ENCODE measurements at places on chromosomes 4 and X.
A peak's percentile ranks its signal among the peaks of the same experiment; 100 is the strongest.

- DNase-seq: no peak
Observed at GRCh38 chrX:119885554-119886428, 9.9 kb upstream of the AKAP14 start.

DNA sequence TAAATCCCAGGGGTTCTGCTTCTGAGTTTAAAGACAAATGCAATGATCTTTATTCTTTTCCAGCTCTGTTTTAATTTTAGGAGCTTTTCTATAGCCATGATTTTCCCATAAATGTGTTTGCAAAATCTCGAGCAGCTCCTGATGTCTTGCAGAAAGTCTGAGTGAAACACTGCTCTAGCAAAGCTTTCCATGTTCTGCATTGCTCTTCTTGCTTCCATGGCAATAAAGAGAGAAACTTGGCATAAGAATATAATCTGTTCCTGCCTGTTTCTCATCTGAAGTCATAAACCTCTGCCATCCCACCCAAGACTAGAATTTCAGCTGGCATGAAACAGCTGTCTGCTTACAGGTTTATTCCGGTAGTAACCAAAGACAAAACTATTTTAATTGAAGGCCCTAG lies 254.5 kb downstream of the SPRY1 start:
- DNase-seq: no peak

- DNase-seq: no peak
Observed at GRCh38 chr4:115152081-115152480, 38.7 kb upstream of the NDST4 start.

- no peak for DNase-seq
Observed at GRCh38 chr4:105075045-105075444, 71.6 kb upstream of the TET2 start.

DNA sequence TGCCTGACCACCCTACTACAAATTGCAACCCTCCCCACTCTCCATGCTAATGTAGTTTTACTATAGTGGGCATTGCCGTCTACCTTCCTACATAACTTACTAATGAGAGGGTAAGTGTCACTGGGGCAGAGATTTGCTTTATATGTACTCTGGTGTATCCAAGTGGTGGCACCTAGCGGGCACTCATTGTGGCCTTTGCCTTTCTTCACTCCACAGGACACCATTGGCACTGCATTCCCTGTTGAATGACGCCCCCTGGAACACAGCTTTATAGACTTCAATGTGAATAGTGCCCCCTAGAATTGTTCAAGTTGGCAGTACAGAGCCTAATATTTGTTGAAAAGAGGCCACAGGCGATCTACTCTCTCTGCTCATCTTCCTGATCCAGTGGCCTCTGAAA lies 215.8 kb downstream of the MID1IP1 start:
- DNase-seq: no peak

DNA sequence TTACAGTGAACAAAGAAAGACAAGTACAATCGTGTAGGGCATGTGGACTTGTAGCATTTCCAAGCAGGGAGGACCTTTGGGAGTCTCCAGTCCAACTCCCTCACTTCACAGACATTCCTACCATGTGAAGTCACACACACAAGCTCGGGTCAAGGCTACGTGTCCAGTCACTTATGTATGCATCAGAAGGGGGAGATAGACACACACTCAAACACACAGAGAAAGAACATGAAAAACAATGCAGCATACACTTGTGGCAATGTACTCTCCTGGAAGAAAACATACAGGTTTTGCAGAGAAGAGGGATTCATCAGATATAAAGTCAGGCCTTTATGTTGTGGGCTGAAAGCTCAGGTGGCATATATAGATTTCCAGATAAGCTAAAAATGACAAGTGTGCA lies 136.1 kb upstream of the MID1 start:
- DNase-seq: peak; percentile 0

- DNase-seq: no peak
Observed at GRCh38 chr4:78024085-78024484, 33.0 kb upstream of the FRAS1 start.

DNA sequence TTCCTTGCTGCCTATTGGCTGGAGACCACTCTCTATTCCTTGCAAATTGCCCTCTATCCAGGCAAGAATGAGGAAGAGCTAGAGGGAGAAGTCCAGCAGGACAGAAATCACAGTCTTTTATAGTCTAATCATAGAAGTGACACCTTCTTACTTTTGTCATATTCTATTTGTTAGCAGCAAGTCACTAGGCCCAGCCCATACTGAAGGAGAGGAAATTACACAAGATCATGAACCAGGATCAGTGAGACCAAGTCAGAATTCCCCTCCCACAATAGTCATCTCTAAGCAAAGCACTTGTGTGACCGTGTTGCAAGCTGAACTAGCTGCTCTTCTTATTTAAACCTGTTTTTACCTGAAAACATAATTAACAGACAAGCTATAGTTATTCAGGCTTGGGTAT lies 317.7 kb downstream of the INPP4B start:
- DNase-seq: no peak

DNA sequence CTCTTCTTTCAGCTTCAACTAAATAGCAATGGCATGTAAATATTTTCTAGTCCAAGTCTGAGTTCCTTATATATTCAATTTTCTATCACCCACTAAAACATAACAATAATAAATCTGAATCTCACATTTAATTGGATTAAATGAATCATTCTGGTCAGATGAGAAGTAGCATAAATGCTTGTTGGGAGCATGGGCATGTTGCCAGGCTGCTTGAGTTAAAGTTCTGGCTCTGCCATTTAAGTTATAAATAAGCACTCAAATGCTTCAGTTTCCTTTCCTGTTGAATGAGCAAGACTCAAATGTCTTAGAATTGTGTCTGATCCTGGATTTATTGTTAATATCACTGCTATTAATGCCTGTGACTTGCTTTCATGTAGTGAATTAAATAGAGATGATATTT lies 496.3 kb downstream of the STPG2 start:
- DNase-seq: no peak

GRCh38 chr4:26893491-26893890 lies 32.9 kb downstream of the STIM2 start:
- DNase-seq: no peak

- DNase-seq: no peak
Observed at GRCh38 chr4:74504212-74504611, 59.3 kb downstream of the AREG start.

- DNase-seq: no peak
Observed at GRCh38 chr4:8534611-8535010, 45.6 kb upstream of the GPR78 start.

- no peak for DNase-seq
Observed at GRCh38 chr4:176193938-176194337, 1.4 kb downstream of the SPATA4 start.

- no peak for DNase-seq
Observed at GRCh38 chr4:134585972-134586371, 384.4 kb upstream of the PABPC4L start.

GRCh38 chr4:70927502-70928137 lies 25.5 kb downstream of the MOB1B start:
- no peak for DNase-seq

- no peak for DNase-seq
Observed at GRCh38 chrX:70476934-70477733, 32.5 kb downstream of the DLG3 start.

DNA sequence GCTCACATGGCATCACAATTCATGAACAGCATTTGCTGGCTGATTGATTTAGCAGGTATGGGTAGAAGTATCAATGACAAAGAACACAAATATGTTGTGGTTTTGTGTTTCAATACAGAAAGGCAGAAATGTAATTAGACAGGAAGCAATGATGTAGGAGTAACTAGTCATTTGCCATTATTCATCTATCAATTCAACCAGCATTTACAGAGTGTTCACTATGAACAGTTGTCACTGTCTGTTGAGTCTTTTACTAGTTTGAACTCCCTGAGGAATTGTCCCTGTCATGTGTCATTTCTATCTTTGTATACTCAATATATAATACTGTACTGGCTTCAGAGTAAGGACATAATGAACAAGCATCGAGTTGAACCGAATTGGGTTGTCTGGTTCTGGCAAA lies 51.5 kb upstream of the ARHGAP24 start:
- DNase-seq: no peak

DNA sequence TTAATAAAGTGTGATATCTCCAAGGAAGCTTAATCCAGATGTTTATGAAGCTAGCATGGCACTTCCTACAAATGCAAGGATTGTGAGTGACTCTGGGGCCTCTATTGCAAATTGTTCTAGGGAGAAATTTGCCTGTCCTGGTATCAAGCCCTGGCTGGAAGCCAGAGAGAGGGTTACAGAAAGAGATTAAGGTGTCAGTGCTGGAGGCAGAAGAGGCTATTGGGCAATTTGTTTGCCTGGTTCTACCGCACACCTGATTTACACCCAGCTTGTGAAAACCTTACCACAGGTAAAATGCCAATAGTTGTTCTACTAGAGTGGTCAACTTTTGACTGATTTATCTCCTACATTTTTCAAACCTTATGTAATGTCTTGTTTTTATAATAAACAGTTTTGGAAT lies 186.7 kb upstream of the FAT1 start:
- no peak for DNase-seq

DNA sequence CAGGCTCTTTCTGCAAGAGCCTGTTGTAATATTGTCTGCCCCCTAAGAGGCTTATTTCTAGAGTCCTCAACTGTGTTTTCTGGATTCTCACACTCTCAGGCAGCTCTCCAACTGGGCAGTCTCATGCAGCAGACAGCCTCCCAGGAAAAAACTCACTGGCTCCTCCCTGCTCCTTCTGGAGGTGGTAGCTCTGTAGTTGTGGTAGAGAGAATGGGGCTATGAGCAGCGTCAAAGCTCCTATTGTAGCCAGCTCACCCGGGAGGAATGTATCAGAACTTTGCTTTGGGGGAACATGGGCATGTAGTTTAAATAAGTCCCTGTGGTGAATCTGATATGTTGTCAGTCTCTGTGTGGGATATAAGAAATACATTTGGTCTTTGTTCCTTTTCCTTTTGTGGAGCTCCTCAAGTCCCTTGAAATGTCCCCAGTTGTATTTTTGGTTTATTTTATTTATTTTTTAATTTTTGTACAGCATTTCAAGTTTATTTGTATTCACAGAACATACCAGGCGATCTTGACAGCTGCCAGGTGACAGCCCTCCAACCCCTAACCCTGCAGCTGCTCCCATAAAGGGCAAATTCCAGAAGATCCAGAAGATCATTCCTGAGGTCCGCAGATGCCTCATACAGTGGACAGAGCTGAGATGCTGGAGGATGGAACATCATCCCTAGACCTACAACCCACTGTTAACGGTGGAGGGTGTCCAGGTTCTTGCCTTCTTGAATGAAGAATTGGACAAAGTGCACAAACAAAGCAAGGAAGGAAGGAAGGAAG lies 45.7 kb downstream of the TRIM61 start:
- DNase-seq: no peak

DNA sequence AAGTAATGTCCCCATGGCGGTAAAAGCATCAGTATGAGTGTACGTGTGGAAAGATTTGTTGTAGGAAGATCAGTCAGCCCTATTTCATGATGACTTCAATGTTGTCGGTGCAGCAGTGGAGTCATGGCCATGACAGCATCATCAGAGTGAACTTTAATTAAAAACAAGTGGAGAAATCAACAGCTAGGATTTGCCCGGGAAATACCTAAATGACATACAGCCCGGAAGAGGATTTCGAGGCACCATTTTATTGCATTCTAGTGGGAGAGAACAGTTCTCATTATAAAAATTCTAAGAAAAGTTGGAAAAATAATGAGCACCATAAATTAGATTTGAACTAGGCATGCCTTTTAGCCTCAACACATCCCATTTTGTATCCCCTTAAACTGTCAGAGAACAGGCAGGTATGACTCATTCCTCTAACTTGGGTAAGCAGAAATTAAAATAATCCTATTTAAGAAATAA lies 170.1 kb downstream of the SHROOM3 start:
- DNase-seq: no peak

DNA sequence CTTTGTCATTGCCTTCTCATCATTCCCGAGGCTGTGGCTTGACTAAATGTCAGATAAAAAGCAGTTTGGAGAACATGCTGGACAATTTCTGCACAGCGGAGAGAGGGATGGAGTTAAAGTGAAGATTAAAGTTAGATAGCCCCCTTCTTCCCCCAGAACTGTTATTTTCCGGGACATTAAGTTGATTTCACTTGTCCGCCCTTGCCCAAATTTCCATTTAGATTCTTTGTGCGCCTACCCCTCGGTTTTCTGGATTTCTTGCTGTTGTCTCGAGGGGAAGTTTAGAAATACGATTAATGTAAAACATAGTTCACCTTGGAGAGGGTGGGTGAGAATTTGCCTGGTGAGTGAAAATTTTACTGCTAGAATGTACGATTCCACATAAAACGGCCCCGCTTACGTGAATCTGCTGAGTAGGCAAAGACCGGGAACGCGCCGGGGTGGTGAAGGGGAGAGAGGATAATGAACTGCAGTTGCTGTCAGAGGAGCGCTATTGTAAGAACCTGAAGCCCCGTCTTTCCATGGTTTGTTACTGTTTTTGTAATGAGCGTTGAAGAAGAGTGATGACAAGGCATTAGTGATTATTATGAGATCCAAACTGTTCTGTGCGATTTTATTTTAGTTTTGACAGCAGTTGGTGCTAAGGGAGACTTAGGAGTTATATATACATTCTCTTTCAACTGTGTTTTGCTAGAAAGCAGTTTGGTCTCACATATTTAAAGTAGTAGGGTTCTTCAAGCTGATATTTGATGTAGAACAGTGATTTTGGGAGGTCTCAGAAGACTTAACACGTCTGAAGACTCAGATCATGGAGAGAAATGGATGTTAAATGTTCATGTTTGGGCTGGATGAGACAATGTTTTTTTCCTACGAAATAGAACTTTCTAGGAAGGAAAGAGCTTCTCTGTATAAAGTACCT lies 73.0 kb downstream of the AFF1 start:
- no peak for DNase-seq

- DNase-seq: no peak
Observed at GRCh38 chr4:39312816-39313215, 53.3 kb downstream of the RFC1 start.

DNA sequence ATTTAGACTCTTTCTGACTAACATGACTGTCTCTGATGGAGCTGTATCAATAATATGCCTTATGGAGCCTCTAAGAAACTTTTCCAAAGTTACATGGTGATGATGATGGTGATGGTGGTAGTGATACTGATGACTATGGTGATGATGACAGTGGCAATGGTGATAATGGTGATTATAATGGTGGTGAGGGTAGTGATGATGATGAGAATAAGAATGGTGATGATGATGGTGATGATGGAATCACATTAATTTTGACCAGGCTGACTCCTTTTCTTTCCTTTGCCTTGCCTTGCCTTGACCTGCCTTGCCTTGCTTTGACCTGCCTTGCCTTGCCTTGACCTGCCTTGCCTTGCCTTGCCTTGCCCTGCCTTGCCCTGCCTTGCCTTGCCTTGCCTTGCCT lies 31.7 kb upstream of the AREG start:
- DNase-seq: no peak

GRCh38 chr4:52192001-52192400 lies 140.9 kb downstream of the SPATA18 start:
- DNase-seq: no peak

GRCh38 chr4:123449780-123450179 lies 53.2 kb downstream of the SPRY1 start:
- DNase-seq: no peak

GRCh38 chr4:85905761-85906160 lies 430.8 kb downstream of the ARHGAP24 start:
- DNase-seq: no peak

GRCh38 chr4:171582961-171583581 lies 230.1 kb upstream of the GALNTL6 start:
- DNase-seq: no peak

GRCh38 chr4:101753721-101754120 lies 36.8 kb upstream of the BANK1 start:
- no peak for DNase-seq

GRCh38 chrX:41734530-41734929 lies 10.5 kb downstream of the GPR82 start:
- DNase-seq: peak; percentile 0

- no peak for DNase-seq
Observed at GRCh38 chr4:20544645-20545044, 155.6 kb upstream of the PACRGL start.

GRCh38 chrX:44042751-44043150 lies 69.6 kb upstream of the NDP start:
- DNase-seq: no peak
